Neural crest cell (in vitro differentiated cells): ENCODE measurements at places on chromosomes 11 and 22.

GRCh38 chr11:114049050-114049449 lies 10.5 kb upstream of the ZBTB16 start:
- DNase-seq = no peak

DNA sequence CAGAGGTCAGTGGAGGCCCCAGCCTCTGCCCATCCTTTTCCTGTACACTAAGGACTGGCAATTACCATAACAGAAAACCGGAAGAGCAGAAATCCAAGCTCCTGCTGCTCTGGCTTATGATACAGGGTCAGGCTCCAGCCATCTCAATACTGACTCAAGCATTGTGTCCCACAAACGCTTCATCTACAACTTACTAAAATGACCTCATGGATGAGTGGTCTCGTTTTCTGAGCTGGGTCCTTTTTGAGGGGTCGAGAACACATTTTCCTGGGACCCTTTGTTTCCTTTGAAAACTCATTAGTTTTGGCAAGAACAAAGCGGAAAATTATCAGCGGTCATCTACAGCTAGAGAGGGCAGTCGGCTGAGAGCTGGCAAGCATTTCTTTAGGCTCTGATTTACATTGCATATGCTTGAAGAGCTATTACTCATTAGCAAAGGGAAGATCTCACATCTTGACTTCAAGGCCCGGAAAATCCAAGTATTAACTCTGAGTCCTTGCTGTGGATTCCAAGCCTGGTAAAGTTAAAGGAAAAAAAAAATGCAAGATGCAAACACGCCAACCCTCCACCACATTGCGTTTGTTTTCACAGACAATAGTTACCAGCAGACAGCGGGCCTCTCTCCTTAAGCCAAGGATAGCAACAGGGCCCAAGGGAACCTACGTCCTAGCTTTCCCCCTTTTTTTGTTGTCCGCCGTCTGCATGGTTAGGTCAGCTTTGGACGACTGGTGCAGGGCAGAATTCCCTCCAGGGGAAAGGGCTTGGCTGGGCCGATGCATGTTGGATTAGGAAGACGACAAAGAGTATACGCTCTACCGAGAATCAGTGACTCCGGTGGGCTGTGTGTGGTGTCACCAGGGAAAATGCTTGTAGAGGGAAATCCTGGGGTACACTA lies 1.8 kb downstream of the TESMIN start:
- DNase-seq = peak; percentile 16

- no peak for DNase-seq
Measured at GRCh38 chr11:44229624-44230023, 80.3 kb downstream of the ALX4 start.

GRCh38 chr11:94757037-94757735 lies 11.0 kb upstream of the AMOTL1 start:
- DNase-seq = no peak
